Activated T-helper 9 cell treated with anti-CD3 and anti-CD28 coated beads, Interleukin-2, amount 50 U/mL, for 16 hours (primary cell): ENCODE measurements at places on chromosomes 2 and 18.

DNA sequence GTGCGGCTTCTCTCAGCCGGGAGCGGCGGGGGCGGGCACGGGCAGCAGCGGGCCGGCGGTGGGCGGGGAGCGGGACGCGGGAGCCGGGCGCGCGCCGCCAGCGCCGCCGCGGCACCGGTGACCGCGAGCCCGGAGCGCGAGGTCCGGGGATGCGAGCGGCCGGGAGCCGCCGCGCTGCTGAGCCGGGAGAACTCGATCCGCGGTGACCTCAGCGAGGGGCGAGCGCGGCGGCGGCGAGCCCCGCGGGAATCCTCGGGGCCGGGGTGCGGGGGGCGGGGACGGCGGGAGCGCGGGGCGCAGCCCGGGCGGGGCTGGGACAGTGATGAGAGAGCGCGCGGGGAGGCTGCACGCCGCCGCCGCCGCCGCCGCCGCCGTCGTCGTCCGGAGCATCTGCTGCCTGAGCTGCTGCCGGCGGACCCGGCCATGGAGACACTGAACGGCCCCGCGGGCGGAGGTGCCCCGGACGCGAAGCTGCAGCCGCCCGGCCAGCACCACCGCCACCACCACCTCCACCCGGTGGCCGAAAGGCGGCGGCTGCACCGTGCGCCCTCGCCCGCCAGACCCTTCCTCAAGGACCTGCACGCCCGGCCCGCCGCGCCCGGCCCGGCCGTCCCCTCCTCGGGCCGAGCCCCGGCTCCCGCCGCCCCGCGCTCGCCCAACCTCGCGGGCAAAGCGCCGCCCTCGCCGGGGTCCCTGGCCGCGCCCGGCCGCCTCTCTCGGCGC is at the start of gene MTCL1:
Gene MTCL1, plus strand, starts transcription at position 319 of the 723 bp plus-strand sequence. Its CDS starts 105 bp downstream, at position 424.
- peak; percentile 12 for DNase-seq

GRCh38 chr2:72263043-72263775 is 115.5 kb upstream of the CYP26B1 start:
- no peak for DNase-seq

- no peak for DNase-seq
Measured at GRCh38 chr2:196244516-196244915, 73.1 kb upstream of the STK17B start.

GRCh38 chr2:241762933-241763369 is 13.7 kb upstream of the GAL3ST2 start:
- DNase-seq = peak; percentile 56

- DNase-seq = no peak
Measured at GRCh38 chr2:142878031-142878678, 691 bp downstream of the KYNU start.

GRCh38 chr18:76307293-76307690 is 187.8 kb downstream of the ZNF516 start:
- DNase-seq = no peak

- DNase-seq = no peak
Measured at GRCh38 chr2:96500385-96501066, 4.6 kb downstream of the NEURL3 start.

DNA sequence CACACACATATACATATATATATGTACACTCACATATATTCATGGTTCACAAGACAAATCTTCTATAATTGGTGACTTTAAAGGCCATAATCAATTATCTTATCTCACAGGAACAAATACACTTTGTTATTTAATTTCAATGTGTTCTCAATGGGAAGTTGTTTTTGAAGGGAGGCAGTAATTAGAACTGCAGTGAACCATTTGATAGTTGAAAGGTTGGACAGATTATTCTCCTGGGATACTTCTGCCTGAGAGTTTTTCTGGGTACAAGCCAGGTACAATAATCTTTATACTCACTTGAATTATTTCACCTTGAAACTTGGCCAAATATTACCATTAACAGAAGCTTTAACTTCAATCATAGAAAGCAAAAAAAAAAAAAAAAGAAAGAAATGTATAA is 546.6 kb upstream of the LRRTM4 start:
- no peak for DNase-seq

- DNase-seq = no peak
Measured at GRCh38 chr2:119371111-119371510, 4.3 kb downstream of the DBI start.
